ENCODE measurements at places on chromosomes 16 and 17.

GRCh38 chr16:66486773-66487579 lies 59.9 kb downstream of the BEAN1 start:
- DNase-seq, result no peak

- no peak for DNase-seq
Observed at GRCh38 chr16:71358464-71358998, at the start of gene CALB2. Gene CALB2 (plus strand): TSS chr16:71358723. CDS start chr16:71358793, 70 bp downstream.

GRCh38 chr16:12050361-12050760 lies 73.8 kb downstream of the SNX29 start:
- DNase-seq, result no peak

DNA sequence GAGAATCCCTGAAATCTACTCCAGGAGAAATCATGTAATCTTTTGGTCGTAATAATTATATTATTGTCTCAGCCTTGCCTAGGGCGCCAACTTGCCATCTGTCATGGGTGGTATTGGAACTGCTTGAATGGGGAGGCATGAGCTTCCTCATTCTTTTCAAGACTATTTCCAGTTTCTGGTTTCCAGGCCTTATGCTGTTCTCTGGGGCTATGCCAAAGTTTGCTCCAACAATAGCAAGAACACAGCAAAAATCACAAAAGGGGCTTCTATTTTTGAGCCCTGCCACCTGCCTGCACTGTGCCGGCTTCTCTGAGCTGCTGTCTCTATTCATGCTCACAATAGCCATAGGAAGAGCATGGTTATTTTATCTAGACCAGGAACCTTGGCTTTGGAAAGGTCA lies 111.7 kb downstream of the SPECC1 start:
- DNase-seq, result no peak

DNA sequence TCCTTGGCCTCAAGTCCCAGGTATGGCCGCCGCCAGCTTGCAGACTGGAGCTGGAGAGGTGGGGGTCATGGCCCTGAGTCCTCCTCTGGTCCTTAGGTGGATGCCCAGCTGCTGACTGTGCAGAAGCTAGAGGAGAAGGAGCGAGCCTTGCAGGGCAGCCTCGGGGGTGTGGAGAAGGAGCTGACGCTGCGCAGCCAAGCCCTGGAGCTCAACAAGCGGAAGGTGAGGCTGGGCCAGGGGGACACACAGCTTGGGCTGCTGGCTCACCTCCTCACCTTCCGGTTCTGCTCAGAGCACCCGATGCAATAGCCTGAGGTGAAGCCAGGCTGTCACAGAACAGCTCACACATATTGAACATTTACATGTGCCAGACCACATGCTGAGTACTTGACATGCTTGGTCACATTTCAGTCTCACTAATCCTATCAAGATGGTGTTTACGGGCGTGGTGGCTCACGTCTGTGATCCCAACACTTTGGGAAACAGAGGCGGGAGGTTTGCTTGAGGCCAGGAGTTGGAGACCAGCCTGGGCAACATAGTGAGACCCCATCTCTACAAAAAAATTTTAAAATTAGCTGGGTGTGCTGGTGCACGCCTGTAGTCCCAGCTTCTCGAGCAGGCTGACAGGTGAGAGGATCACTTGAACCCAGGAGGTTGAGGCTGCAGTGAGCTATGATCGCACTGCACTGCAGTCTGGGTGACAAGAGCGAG lies 7.4 kb downstream of the RNF40 start:
- no peak for DNase-seq

- DNase-seq, result no peak
Observed at GRCh38 chr16:471353-472198, 46.1 kb downstream of the RAB11FIP3 start.

GRCh38 chr16:27302126-27302525 lies 11.6 kb upstream of the IL4R start:
- no peak for DNase-seq

DNA sequence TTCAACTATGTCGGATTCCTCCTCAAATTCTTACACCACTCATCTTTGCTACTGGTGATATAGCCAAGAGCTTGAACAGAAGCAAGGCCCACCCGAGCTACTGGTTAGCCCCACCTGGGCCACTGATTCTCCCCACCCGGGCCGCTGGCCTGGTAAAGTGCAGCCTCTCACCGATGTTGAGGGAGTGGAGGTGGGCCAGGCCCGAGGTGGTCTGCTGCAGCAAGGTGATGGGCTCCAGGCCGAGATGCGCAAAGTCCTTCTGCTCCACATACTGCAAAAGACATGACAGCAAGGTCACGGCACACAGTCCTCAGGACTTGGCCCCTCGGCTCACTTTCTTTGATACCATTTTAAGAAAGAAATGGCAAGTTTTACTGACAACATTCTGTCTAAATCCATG lies 32.7 kb upstream of the ICAM2 start:
- no peak for DNase-seq

- DNase-seq, result no peak
Observed at GRCh38 chr16:48047720-48048119, 108.1 kb downstream of the ABCC12 start.

DNA sequence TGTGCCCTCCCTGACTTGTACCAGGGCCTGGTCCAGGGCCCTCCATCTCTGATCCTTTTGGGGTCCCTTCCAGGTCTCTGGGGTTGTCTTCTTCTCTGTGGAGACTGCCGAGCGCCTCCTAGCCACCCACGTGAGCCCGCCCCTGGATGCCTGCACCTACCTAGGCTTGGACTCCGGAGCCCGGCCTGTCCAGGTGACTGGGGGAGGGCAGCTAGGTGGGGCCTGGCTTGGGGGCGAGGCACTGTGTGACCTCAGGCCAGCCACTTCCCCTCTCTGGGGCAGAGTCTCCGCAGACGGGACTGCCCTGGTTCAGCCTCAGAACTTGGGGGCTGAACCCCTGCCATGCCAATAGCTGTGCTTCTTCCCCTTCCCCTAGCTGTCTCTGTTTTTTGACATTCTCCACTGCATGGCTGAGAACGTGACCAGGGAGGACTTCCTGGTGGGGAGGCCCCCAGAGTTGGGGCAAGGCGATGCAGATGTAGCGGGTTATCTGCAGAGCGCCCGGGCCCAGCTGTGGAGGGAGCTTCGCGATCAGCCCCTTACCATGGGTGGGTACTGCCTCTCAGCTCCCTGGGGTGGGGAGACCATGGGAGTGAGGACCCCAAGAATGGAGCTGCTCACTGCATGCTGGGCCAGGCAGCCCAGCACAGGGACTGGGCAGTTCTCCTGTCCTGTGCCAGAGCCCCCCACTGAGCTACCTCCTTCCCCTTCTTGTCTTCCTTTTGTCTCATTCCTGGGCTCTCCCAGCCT lies 14.6 kb downstream of the FCSK start:
- no peak for DNase-seq

GRCh38 chr16:66731101-66731500 lies 20.3 kb downstream of the DYNC1LI2 start:
- no peak for DNase-seq

- no peak for DNase-seq
Observed at GRCh38 chr16:74492976-74493375, 71.7 kb upstream of the CLEC18B start.

GRCh38 chr17:47935961-47936360 lies 5.4 kb upstream of the PNPO start:
- DNase-seq, result no peak

DNA sequence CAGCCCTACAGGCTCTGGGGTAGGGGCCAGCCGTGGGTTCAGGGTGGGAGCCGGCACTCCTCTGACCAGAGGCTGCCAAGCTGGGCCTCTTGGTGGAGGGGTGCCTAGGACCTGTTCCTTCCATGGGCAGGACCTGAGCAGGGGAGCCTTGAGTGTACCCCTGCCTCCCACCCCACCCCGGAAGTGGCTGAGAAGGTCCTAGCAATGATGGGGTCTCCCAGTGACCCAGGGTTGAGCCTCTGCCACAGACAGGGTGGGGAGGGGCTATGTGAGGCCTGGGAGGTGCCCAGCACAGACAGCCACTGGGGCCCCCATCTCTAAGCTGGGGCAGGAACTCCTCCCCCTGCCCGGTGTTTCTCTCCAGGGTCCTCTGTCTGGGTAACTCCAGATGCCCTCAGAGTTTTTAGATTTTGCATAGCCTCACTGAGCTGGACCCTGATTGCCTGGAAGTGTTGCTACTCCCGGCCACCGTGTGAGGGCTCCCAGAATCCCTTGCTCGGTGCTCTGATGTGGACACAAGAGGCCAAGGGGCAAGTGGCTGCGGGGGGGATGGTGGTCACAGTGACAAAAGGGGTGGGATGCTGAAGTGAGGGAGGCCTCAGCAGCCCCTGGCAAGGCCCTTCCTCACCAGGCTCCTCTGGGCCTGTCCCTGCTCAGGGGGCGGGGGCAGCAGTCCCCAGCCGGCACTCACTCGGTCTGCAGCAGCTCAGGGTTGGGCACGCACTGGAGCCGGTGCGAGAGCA lies 6.4 kb upstream of the MTSS2 start:
- no peak for DNase-seq

GRCh38 chr16:84448444-84448843 lies 56.0 kb downstream of the MEAK7 start:
- no peak for DNase-seq

- DNase-seq, result peak; percentile 4
Observed at GRCh38 chr17:45782889-45783592, 1.1 kb upstream of the CRHR1 start.

DNA sequence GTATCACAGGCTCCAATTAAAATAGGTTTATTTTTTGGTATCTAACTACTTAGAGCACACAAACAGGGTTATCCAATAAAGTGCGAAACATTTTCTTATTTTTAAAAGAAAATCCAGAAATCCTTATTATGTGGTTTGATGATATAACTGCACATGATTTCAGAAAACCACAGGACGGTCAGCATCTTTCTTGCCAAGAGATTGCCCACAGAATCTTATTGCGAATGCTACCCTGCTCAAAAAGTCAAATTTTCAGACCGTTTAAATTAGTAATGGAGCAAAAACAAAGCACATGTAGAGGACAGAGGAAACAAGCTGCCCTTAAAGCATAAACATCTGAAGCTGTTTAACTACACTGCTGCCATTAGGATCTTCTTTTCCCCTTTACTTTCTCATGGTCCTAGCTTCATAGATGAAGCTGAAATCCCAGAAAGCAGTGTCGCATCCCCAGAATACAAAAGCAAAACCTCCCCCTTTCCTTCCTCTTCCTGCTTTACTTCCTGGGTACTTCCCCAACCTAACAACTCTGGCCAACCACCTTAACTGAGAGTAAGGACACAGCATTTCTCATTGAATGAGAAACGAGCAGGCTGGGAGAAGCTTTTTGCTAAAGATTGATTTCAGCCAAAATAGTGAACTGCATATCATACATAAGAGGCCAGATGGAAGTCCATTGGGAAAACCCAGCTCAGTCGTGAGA lies 43.7 kb downstream of the CMTM4 start:
- DNase-seq, result no peak

Measured in stimulated activated naive CD4-positive, alpha-beta T cell (primary cell).